SK-N-SH treated with all-trans-retinoic acid at 6 μM for 48 hours (cell line): ENCODE measurements at places on chromosomes 11 and 22.

DNA sequence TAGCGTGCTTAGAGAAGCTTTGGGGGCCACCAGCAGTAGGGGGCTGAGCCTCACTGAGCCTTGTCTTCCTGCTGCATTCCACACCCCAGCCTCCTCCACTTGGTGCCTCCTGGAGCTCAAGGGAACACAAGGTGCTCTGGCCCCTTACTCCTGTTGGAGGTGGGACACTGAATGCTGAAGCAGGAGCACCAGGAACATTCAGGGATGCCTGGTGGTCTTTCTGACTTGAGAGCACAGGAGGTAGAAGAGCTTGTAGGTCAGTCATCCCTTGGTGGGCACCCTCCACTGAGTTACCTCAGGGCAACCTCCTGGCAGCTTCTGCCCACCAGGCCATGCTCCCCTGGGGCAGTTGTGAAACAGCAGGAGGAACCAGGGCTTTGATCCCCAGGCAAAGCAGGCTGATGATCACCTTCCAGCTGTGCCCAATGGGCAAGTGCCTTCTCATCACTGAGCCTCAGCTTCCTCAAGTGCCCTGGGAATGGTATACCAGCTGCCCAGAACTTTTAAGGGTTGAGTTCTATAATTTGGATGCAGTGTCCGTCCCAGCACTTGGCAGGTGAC lies 50.1 kb downstream of the CABIN1 start:
- ATAC-seq: no peak

DNA sequence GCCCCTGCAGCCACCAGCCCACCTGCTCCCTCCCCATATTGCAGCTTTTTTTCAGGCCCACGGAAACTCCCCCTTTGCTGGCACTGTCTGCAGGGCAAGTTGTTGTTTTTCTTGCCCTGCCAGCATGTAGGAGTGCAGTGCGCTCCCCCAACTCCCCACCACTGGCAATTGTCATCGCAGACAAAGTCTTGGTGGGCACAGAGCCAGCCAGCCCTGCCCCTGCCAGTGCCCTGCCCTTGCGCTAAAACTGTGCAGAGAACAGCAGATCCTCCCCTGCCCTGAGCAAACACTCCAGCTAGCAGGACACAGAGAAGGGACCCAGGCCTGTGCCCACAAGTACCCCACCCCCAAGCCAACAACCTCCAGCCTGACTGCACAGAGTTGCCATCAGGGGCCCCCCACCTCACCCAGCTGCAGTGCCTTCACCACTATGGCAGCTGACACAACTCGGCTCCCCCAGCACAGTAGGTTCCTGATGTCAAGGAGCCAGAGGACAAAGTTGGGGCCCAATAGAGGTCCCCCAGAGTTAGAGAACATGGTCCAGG lies 158.1 kb upstream of the ARHGAP42 start:
- ATAC-seq: no peak

- no peak for ATAC-seq
These were observed 49.1 kb downstream of the JAM3 start for GRCh38 chr11:134118006-134118405.

GRCh38 chr11:26712497-26712896 lies 9.4 kb downstream of the SLC5A12 start:
- ATAC-seq: no peak

- ATAC-seq: no peak
These were observed 46.2 kb upstream of the A4GALT start for GRCh38 chr22:42766860-42767259.

DNA sequence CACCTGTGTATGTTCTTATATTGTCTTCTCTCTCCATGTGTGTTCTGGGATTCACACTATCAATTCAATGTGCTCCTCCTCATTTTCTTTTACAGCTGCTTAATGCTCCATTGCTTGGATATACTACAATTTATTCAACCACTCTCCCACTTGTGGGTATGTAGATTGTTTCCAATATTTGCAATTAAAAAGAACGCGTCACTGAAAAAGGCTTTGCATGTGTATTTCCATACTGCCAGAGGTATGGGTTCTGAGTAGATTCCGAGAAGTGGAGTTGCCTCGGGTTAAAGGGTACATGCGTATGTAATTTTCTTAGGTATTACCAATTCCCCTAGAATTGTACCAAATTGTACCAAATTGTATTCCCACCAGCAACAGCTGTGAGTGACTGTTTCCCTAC lies 7.0 kb upstream of the CAPN5 start:
- ATAC-seq: no peak

DNA sequence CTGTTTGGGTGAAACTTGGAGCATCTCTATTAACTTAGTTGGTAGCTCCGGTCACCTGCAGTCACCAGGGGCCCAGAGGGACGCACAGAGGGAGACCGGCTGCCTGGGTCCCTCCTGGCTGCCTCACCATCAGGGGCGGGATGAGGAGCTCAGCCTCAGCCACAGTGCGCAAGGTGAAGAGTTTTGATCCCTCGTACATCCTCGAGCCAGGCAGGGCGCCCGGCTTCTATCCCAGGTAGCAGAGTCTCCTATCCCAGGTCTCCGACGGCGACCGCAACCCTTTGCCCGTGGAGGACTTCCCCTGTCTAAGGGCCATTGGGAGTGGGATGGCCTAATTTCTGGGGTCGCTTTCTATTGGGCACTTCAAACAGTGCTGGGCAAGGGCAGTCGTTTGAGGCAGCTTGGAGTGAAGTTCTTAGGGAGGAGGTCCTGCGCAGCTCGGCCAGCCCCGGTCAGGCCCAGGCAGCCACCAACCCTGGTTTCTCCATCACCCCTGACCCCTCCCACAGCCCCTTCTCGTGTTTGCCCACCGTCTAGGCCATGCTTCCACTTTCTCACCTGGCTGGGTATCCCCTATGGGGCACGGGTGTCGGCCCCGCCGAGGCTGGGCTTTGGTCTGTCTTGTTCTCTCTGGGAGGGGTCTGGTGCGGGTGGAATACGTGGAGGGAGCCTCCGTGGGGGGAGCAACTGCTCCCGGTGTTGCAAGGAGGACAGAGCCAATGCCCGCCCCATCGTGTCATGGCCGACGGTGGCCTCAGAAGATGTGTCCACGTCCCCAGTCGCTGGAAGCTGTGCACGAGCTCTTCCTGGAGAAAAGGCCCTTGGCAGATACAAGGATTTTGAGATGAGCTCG lies 3.6 kb upstream of the MRGPRG start:
- ATAC-seq: no peak

GRCh38 chr11:14577835-14578529 lies 57.8 kb upstream of the PSMA1 start:
- ATAC-seq: no peak

DNA sequence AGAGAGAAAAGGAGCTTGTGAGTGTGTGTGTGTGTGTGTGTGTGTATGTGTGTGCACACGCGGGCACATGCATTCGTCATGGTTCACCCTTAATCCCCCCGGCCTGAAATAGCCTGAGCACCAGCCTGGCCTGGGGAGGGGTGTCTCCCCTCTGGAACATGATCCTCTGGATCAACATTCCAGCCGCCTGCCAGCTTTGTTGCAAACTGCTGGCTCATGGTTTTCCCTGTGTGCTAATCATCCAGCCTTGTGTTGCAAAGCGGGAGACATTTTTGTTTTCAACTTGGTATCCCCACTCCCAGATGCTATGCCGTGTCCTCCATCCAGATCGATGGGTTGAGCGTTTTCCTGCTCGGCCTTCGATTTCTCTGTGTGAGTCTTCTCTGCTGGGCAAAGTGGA lies 94.3 kb downstream of the FEZ1 start:
- no peak for ATAC-seq

- ATAC-seq: no peak
These were observed 14.9 kb downstream of the SLC22A12 start for GRCh38 chr11:64605656-64606585.

- no peak for ATAC-seq
These were observed 86.3 kb upstream of the PHOX2A start for GRCh38 chr11:72330131-72330727.

- no peak for ATAC-seq
These were observed 8.7 kb upstream of the TESMIN start for GRCh38 chr11:68759991-68760390.

DNA sequence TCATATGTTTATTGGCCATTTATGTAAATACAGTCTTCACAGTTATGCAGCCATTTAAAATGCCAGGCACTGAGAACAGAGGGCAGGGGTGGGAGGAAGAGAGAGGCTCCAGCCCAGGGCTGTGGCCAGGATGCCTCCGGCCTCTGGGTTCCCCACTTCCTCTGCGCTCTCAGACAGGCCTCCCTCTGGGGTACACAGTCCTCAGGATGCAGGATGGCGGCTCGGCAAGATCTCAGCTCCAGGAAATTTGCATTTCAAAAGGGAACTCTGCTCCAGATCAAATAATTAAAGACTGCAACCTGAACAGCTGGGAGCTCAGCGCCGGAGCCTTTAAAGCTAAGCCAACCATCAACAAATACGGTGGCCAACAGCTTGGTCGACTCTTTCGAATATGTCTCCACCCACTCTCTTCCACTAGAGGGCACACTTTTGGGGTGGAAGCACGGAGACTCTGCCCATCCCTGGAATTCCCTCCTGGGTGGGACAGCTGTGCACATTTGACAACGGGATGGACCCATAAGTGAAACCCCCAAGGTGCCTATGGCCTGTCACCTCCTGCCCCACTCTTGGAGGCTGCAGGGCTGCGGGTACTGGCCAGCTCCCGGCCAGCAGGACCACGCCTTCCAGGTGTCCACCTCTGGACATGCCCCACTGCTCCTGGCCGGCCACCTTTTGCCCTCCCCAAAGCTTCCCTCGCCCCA lies 1044.7 kb downstream of the BRD1 start:
- ATAC-seq: no peak

GRCh38 chr11:72959998-72960731 lies 146.0 kb downstream of the ATG16L2 start:
- no peak for ATAC-seq

GRCh38 chr11:68064926-68065325 lies 26.1 kb downstream of the TCIRG1 start:
- ATAC-seq: no peak

- no peak for ATAC-seq
These were observed 2.1 kb upstream of the MS4A6A start for GRCh38 chr11:60184824-60185511.

GRCh38 chr11:134939031-134939430 lies 527.0 kb upstream of the B3GAT1 start:
- no peak for ATAC-seq

DNA sequence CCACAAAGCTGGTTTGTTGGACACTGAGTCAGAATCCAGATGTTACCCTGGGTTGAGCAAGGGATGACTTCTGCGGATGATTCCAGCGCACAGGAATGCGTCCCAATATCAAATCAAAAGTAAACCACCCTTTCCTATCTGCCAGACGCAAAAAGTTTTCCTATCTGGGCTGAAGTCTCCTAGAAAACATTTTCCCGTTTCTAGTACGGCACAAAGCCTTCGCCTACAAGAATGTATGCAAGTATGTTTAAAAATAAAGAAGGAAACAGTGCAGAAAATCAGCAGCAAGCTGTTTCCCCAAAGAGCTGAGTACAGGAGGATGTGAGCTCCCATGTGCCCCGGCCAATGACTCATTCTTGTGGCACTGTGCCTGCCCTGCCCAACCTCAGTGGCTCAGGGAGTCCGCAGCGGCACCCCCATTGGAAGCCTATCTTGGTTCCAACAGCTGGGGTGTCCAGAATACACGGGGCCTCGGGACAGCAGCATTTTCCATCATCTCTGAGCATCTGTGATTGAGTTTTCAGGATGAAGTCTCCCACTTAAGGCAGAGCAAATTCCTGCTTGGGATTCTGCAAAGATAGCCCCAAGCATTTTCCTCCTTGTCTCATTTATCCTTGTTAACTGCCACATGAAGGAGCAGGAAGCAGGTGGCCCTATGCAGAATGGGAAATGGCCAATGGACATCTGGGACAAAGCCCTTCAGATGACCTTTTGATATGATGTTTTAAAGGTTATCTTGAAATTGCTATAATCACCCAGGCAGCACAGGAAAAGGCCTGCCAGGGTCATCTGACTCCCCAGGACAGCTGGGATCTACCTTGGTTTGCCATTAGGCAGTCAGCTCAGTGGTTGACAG lies 17.5 kb downstream of the KCNJ5 start:
- peak; percentile 59 for ATAC-seq

DNA sequence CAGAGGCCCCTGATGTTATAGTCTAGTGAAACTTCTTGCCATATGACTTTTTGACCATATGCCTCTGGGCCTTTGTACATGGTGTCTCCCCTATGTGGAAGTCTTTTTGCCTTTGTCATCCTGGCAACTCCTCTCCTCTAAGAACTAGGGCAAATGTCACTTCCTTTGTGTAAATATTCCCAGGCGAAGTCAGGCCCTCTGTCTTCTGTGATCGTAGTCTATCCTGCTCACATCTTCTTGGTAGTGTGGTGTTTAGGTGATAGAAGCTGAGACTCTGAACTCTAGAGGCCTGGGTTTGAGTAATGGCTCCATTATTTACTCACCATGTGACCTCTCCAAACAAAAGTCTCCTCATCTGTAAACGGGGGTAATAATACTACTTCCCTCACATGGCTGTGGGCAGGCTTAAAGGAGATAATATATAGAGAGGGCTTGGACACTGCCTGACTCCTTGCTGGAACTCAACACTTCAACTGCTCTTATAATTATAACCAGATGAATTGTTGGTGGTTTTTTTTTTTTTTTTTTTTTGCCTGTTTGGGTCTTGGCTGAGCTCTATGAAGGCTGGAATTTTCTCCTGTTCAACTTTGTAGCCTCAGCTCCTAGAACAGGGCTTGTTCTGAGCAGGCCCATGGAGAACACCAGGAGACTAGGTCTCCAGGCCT lies 43.8 kb downstream of the INSC start:
- no peak for ATAC-seq

DNA sequence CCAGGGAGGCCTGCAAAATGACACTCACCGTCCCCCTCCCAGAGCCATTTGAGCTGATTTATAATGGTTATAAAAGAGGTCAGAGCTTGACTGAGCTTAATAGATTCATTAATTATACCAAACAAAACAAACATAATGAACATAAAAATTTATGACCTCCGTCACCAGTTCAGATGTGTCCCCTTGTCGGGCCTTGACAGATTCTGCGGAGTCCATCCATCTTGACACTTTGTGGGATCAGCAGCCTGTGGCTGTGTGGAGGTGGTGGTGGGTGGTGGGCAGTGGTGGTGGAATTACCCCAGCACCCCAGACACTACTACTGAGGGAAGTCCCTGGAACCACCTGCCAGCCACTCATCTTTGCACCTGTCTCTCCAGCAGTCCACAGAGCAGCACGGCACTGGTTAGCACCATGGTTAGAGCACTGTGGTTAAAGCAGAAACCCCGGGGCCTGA lies 83.5 kb downstream of the DSCAML1 start:
- ATAC-seq: no peak

- peak; percentile 34 for ATAC-seq
These were observed 17.3 kb upstream of the RAB30 start for GRCh38 chr11:83088965-83089364.

GRCh38 chr22:46173152-46173551 lies 22.8 kb downstream of the PPARA start:
- no peak for ATAC-seq

DNA sequence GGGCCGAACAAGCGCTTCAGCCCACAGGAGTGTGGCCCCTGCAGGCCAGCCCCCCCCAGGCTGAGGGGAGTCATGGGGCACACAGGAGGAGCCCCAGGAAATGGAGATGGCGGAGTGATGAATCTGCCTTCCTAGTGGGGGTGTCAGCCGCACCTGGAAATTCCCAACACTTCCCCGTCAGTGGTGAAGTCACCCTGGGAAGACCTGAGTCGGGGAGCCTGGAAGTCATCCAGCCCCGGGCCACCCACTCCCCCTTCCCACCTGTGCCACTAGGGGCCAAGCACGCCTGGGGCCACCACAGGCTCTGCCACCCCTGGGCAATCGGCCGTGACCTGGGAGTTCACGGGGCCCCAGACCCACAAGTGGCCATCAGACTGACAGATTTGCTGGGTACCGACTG lies 12.6 kb downstream of the WNT7B start:
- no peak for ATAC-seq

GRCh38 chr22:27726686-27727449 lies 74.7 kb downstream of the MN1 start:
- ATAC-seq: no peak
